LHCN-M2 (cell line): ENCODE measurements at places on chromosomes 7 and 10. TPM values are rescaled to one million over a fixed set of nuclear protein-coding genes. Genes with fewer than 3 reads are reported as not detected.

AP4M1 gene
- 53.1 and 59.9 TPM in 2 replicates for total RNA-seq

NEBL gene
- total RNA-seq: 0.11 and 0.13 TPM in 2 replicates

MLXIPL gene
- total RNA-seq: 0.13 and 0.63 TPM in 2 replicates

TMEM196 gene
- total RNA-seq: not detected in 2 replicates

ANKRD22 gene
- total RNA-seq: 0.38 and 0.46 TPM in 2 replicates

AZGP1 gene
- not detected in 2 replicates for total RNA-seq

OAT gene
- 150 and 157 TPM in 2 replicates for total RNA-seq

SEMA3A gene
- 11.8 and 14.7 TPM in 2 replicates for total RNA-seq

SOSTDC1 gene
- not detected in 2 replicates for total RNA-seq

DNAH11 gene
- total RNA-seq: under 0.01 and 0.11 TPM in 2 replicates

OGDHL gene
- 0.06 TPM in 1 of 2 replicates, not detected in the other for total RNA-seq

NPTX2 gene
- total RNA-seq: 3,060 and 3,846 TPM in 2 replicates

ENTPD1 gene
- total RNA-seq: 0.11 TPM in 1 of 2 replicates, not detected in the other

CPA4 gene
- total RNA-seq: 90.5 and 118 TPM in 2 replicates

SSC4D gene
- total RNA-seq: 0.29 and 0.71 TPM in 2 replicates

CNPY1 gene
- total RNA-seq: not detected in 2 replicates

TRPV5 gene
- total RNA-seq: not detected in 2 replicates

ZMIZ2 gene
- total RNA-seq: 25.0 and 26.7 TPM in 2 replicates

LIPM gene
- not detected in 2 replicates for total RNA-seq

CALCR gene
- total RNA-seq: not detected in 2 replicates

KEL gene
- 0.23 TPM in 1 of 2 replicates, not detected in the other for total RNA-seq

TSC22D4 gene
- total RNA-seq: 41.3 and 51.7 TPM in 2 replicates

IPMK gene
- 6.8 and 7.6 TPM in 2 replicates for total RNA-seq

PTPRE gene
- total RNA-seq: 5.2 and 6.8 TPM in 2 replicates

PDZD7 gene
- total RNA-seq: 1.2 and 1.4 TPM in 2 replicates

OGDH gene
- 99.8 and 104 TPM in 2 replicates for total RNA-seq

TAS2R5 gene
- total RNA-seq: not detected in 2 replicates

TAS2R41 gene
- not detected in 2 replicates for total RNA-seq

SPACDR gene
- total RNA-seq: not detected in 2 replicates

VIM gene
- 9,336 and 11,900 TPM in 2 replicates for total RNA-seq

KLLN gene
- 0.77 and 0.92 TPM in 2 replicates for total RNA-seq

IFRD1 gene
- total RNA-seq: 42.1 and 48.7 TPM in 2 replicates

ATRNL1 gene
- 13.0 and 13.1 TPM in 2 replicates for total RNA-seq

MMD2 gene
- total RNA-seq: not detected in 2 replicates

LAMB1 gene
- total RNA-seq: 140 and 161 TPM in 2 replicates

POLD2 gene
- total RNA-seq: 193 and 201 TPM in 2 replicates

ASIC3 gene
- total RNA-seq: 0.19 and 2.2 TPM in 2 replicates
